NCI-H510A treated with DMSO at 0.1 percent for 48 hours (cell line): ENCODE measurements at places on chromosomes 7 and 10.

- DNase-seq: no peak
Measured at GRCh38 chr7:44064791-44065430, 456 bp downstream of the PGAM2 start.

DNA sequence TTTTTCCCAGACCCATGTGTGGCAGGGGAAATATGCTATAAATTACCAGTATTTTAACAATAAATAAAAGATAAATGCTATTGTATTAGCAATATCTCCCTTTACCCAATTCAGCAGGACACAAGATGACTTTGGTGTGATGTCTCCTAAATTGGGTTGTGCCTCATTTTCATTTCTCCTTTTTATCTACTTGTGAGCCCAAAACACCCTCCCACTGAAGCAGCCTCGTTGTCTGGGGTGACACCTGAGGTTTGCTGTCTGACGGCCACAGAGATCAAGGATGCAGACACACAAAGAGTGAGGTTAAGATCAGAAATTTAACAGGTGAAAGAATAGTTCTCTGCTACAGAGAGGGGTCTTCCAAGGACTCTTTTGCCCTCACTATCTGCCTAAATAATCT is 27.1 kb upstream of the CC2D2B start:
- no peak for DNase-seq

- no peak for DNase-seq
Measured at GRCh38 chr10:34186745-34187144, 628.4 kb downstream of the PARD3 start.

GRCh38 chr10:15741581-15741980 is 21.9 kb upstream of the ITGA8 start:
- DNase-seq: no peak

DNA sequence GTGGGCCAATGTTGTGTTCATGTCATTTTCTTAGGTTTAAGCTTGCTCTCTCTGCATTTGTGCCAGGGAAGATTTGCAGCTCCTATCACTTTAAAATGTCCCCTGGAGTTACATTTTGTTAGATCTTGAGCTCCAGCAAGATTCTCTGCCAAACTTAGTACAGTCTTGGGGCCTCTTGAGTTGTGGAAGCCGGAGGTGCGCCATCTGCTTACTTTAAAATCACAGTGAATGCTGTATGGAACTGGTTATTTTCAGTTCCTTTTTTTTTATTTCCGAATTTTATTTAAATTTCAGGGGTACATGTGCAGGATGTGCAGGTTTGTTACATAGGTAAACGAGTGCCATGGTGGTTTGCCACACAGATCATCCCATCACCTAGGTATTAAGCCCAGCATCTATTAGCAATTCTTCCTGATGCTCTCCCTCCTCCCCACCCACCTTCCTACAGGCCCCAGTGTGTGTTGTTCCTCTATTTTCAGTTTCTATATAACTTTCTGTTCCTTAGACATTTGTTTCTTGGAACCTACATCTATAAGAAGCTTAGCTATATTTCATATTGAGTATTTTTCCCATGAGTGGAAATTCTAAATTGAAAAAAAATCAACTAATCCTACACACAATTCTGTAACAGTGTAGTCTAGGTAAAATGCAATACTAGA is 114.4 kb upstream of the CREB5 start:
- DNase-seq: no peak

DNA sequence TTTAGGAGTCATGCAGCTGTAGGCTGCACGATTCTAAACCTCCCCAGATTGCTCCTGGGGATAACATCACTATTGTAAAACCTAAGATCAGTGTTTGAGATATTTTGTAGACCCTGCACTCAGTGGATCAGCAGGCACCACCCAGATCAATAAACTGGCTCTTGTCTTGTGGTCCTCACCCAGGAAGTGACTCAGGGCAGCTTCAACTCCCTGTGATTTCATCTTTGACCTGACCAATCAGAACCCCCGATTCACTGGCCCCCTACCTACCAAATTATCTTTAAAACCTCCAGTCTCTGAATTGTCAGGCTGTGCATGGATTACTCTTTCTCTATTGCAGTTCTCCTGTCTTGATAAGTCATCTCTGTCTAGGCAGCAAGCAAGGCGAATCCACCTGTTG is 25.7 kb downstream of the ARL5B start:
- DNase-seq: no peak

DNA sequence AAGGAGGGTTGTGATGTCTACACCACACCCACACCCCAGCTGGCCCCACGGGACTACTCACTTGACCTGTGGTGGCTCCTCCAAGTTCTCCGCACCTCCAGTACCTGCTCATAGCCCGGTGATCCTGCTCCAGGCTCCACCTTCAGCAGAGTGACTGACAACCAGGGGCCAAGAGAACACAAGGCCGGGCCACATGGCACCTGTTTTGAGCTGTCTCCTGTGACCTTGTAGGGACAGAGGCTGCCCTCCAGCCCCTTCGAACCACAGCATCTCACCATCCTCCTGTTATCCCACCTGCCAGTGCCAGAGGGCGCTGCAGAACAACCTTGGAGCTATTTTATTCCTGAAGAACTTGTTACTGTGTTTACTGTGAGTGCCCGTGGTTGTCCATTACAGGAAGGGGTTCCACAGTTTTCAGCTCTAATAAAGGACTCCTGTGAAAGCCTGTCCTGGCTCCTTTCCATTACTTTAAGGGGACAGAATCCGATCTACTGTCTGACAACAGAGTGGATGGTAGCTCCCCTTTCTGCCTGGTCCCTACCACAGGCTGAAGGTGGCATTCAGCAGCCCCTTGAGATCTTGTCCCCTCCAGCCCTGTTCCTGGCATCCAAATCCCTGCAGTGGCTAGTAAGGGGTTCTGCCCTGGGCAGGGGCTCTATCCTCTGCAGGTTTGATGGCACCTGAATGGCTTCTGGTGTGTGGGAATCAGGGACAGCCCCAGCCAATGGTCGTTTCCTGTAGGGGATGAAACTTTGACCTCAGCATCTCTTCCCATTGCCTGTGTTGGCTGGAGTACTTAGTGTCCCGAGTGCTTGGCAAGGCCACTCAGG is 50.8 kb downstream of the C10orf120 start:
- DNase-seq: peak; percentile 56

- no peak for DNase-seq
Measured at GRCh38 chr10:130709415-130709814, 573.2 kb downstream of the GLRX3 start.

DNA sequence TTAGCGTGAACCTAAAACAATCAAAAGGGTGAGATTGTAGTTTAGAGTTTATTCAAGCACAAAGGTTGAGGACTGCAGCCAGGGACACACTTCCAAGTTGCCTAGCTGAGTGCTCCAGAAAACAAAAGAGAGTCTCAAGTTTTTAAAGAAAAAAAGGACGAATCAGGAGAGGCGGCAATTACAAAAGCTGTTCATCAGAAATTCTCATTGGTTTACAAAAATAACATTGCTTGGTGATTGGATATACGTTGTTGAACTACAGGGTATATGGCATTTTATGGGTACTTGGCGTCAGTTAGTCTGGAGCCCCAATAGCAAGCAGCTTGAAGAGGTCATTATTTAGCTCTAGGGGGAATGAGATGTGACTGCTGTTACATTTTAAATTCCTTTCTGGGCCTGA is 11.5 kb downstream of the ZNF438 start:
- DNase-seq: no peak

- DNase-seq: peak; percentile 91
Measured at GRCh38 chr7:157432957-157433576, 96.3 kb downstream of the DNAJB6 start.

GRCh38 chr7:103058122-103058521 is 16.5 kb downstream of the FBXL13 start:
- DNase-seq: no peak

DNA sequence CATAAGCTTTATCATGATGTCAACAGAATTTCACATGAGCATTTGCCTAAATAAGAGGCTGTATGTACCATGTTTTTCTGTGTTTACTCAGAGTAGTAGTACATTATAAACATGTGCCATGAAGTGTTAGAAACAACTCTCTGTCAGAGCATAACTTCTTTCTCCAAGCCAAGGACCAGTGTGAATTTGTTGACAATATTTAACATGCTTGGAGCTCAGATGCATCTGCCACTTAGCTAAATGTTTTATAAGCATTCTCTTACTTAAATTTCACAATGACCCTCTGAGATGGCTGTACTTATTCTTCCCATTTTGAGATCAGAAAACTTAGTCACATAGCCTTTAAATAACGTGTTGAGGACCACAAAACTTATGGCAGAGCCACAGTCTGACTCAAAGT is 105.0 kb downstream of the SEMA3D start:
- DNase-seq: no peak

DNA sequence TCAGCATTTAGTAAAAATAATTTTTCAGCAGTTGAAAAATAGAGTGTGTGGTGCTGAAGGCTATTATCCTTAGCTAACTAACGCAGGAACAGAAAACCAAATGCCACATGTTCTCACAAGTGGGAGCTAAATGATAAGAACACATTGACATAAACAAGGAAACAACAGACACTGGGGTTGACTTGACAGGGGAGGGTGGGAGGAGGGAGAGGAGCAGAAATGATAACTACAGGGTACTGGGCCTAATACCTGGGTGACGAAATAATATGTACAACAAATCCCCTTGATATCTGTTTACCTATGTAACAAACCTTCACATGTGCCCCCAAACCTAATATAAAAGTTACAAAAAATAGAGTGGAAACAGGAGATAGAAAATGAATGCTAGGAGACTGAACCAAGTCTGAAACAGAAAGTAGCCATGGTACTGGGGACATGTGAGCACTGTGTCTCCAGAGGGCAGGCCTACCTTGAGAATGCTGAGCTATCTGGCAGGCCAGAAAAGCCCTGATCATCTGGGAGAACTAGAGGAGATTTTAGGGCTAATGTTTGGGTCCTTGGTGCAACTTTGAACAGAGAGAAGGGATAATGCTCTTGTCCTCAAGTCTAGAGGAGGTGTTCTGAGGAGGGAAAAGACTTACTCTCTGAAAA is 4.7 kb upstream of the EFCAB10 start:
- DNase-seq: no peak

- no peak for DNase-seq
Measured at GRCh38 chr7:40597517-40597916, 462.7 kb downstream of the SUGCT start.

DNA sequence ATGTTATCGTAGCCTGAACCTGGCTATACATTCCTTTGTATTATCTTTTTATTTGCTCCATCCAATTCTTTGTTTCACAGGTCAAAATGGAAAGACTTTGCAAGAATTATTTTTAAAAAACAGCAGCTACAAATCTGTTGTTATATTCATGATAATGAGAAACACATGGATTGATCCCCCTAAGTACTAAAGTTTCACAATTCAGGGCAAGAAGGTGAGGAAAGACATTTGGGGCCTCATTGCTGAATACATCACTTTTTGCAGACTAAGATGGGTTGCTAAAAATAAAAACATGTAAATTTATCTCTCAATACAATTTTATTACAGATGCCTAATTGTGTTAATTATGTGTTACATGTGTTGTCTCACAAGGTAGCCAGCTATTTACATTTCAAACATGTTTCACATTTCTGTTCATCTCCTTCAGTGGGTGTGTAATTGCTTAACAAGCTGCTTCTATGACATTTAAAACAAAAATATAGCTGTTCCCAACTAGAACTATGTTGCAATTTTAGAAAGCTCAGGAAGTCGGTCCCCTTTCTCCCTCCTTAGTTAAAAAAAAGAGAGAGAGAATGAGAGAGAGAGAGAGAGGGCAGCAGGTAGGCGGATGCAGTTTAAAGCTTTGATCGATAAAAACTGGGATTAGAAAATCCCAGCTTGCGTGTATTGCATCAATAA is 606.3 kb upstream of the FZD8 start:
- no peak for DNase-seq

- no peak for DNase-seq
Measured at GRCh38 chr10:61047081-61047480, 103.1 kb upstream of the RHOBTB1 start.

DNA sequence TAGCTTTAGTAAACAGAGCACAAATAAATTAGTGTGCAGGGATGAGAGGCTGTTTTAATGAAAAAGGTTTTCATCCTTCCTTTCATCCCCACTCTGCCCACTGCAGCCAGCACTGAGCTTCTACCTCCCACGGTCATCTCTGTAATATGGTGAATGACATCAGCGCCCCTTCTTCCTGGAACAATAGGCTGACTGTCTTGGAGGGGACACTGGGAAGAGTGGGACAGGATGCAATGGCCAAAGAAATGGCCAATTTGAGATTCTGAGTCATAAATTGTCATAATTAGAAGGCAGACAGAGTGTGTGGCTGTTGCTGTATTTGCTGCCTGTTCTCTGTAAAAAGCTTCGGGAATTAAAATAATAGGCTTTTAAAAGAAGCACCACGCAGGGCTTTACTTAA is 126.7 kb upstream of the CALN1 start:
- DNase-seq: no peak

- DNase-seq: no peak
Measured at GRCh38 chr7:27239387-27240014, 3.1 kb upstream of the EVX1 start.

GRCh38 chr10:72802763-72803505 is 90.6 kb upstream of the OIT3 start:
- DNase-seq: no peak

DNA sequence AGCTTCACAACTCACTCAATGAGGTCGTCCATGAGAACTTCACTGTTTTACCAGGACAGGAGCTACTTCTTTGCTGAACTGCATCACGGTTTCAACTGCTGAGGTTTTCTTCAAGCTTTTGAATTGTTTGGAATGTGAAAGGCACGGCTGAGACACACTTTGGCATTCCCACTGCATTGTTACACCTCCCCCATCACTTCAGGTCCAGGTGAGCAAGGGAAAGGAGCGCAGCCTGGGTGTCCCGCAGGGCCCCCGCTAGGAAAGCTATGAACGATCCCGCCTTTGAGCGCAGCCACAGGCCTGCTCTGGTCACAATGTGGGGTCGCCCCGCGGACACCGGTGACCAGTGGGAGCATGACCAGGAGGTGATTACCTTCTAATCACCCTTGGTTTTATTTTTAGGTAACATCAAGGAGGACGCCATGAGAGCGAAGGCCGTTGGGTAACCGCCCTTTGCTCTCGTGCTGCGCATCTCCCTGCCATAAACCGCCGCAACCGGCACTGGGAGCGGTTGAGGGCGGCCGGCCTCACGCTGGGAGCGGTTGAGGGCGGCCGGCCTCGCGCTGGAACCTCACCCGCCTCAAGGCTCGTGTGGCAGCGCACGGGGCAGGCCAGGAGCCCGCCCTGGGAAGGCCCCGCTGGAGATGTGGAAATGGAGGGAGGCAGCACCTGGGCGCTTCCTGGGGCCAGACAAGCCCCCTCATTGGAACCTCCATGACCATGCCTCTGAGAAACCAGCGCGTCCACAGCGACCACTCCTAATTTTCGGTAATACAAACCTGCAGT is 50.9 kb upstream of the SGMS1 start:
- no peak for DNase-seq

- no peak for DNase-seq
Measured at GRCh38 chr7:35599645-35600044, 95.3 kb downstream of the HERPUD2 start.

GRCh38 chr10:42367532-42368230 is 270.7 kb downstream of the ZNF33B start:
- DNase-seq: peak; percentile 27

- peak; percentile 60 for DNase-seq
Measured at GRCh38 chr10:101602761-101603398, 14.8 kb downstream of the DPCD start.

GRCh38 chr10:2994221-2994961 is 73.0 kb upstream of the PFKP start:
- no peak for DNase-seq
